HuH-7 (cell line): ENCODE measurements at places on chromosomes 3 and 15.
A peak's percentile ranks its signal among the peaks of the same experiment; 100 is the strongest.

DNA sequence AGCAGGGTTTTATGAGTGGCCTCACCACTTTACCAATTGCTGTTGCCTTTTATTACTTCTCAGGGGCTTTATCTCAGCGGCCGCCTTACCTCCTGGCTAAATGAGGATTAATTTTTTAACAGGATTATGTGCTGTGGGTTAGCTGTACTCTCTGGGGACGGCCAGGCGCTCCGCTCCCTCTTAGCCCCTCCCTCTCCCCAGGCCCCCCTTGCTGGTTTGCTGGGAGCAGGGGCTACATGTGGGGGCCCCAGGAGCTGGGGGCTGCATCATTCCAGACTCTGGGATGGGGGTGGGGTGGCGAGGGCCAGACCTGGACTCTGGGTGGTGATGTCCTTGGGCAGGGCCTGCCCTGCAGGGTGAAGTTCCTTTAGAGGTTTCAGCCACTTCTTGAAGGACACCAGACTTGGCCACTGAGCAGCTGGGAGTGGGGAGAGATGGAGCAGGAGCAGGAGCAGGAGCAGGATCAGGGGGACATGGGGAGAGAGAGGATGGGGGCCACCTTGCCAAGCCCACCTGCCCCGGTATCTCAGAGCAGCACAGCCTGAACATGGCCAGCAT is 196.1 kb downstream of the GOLGA6L6 start:
- DNase-seq: no peak

- no peak for DNase-seq
Observed at GRCh38 chr3:30754426-30754825, 140.0 kb downstream of the GADL1 start.

GRCh38 chr3:117017135-117017894 is 307.7 kb downstream of the TUSC7 start:
- DNase-seq: no peak

GRCh38 chr15:83913034-83913632 is 259.2 kb downstream of the ADAMTSL3 start:
- DNase-seq: no peak

GRCh38 chr3:120393761-120394160 is 44.6 kb upstream of the LRRC58 start:
- no peak for DNase-seq

DNA sequence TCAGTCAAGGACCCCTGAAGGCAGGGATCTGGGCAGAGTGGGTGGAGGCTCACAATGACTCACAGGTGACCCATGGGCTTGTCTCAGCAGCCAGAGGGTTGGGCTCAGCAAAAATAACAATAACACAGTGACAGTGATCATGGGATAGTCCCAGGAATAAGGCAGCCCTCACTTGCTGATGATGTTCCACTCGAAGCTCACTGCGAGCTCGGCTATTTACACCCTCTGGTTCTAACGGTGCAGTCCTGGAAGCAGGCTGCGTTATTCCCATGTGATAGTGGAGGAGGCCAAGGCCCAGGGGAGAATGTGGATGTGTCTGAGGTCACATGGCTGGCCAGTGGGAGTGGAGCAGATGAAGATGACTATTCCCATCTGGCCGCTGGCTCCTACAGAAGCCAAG is 16.2 kb downstream of the CCDC33 start:
- no peak for DNase-seq

- no peak for DNase-seq
Observed at GRCh38 chr15:98503970-98504369, 144.4 kb upstream of the IGF1R start.

DNA sequence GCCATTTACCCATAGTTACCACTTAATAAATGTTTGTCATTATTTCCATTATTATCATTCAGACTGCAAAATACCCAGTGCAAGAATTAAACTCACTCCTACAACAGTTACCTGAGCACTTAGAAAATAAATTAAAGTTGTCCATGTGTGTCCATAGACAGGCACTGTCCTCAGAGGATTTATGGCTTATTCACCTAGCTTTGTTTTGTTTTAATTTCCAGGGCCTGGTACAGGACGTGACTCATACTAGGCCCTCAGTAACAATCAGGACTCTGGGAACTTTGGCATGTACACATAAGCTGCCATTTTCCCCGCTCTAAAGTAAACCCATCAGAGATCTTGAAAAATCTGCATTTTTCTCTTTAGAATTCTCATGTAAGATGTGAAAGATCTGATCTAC is 458.5 kb upstream of the ARRDC4 start:
- DNase-seq: no peak

- DNase-seq: no peak
Observed at GRCh38 chr15:33846142-33846541, 122.2 kb upstream of the CHRM5 start.

DNA sequence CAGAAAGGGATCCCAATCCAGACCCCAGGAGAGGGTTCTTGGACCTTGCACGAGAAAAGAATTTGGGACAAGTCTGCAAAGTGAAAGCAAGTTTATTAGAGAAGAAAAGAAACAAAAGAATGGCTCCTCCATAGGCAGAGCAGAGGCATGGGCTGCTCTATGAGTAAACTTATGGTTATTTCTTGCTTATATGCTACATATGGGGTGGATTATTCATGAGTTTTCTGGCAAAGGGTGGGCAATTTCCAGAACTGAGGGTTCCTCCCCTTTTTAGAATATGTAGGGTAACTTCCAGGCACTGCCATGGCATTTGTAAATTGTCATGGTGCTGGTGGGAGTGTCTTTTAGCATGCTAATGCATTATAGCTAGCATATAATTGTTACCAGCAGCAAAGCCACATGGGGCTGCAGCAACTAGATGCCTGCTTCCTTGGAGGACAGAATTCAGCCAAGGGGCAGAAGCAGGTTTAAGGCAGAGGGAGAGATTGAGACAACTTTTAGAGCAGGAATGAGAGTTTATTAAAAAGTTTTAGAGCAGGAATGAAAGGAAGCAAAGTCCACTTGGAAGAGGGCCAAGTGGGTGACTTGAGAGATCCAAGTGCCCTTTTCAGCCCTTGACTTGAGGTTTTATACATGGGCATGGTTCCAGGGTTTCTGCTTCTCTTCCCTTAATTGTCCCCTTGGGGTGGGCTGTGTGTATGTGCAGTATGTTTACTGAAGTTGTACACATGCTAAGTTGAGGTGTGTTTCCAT is 41.3 kb downstream of the METTL6 start:
- no peak for DNase-seq

DNA sequence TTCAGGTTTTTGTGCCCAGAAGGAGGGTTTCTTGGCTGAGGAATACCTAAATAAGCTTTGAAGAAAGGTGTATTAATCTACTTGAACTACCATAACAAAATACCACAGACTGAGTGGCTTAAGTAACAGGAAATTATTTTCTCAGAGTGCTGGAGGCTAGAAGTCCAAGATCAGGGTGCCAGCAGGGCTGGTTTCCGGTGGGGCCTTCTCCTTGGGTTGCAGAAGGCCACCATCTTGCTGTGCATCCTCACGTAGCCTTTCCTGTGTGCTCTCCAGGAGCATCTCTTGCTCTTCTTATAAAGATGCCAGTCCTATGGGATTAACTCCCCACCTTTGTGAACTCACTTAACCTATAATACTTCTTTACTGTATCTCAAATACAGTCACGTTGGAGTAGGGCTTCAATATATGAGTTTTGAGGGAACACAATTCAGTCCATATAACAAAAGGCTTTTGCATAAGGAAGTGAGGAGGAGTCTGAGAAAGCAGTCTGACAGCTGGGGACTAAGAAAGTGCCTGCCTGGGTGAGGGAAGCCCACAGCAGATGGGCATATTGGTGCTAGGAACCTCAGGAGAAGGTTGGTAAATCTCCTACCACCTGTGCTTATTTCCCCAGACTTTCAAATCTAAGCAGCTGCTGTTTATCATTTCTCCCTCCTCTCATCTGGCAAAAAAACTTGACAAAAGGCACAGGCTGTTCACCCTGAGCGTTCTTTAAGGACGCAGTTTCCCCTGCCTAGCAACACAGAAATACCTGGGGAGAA is 89.6 kb upstream of the CBLB start:
- DNase-seq: no peak

- no peak for DNase-seq
Observed at GRCh38 chr15:29074045-29074444, 188.3 kb downstream of the APBA2 start.

GRCh38 chr3:190224863-190225692 is 97.2 kb downstream of the CLDN1 start:
- peak; percentile 20 for DNase-seq
